ENCODE measurements at places on chromosomes 2 and 18.

DNA sequence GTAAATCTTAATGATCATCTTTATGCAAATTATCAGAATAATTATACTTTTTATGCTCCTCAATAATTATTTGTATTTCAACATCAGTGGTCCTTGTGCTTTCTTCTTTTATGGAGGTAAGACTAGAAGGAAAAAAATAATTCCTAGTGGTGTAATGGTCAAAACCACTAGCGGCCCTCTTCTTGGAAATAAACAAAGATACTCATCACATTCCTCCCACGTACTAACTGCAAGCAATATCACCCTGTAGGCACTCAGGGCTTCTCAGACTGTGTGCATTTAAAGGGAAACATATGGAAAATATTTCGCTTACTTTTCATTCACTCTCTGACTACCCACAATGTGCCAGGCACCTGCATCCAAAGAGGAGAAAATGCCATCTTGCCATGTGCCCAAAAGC, 263.7 kb downstream of the DOK6 start:
- no peak for DNase-seq

GRCh38 chr2:46363535-46364170, 66.4 kb downstream of the EPAS1 start:
- no peak for DNase-seq

DNA sequence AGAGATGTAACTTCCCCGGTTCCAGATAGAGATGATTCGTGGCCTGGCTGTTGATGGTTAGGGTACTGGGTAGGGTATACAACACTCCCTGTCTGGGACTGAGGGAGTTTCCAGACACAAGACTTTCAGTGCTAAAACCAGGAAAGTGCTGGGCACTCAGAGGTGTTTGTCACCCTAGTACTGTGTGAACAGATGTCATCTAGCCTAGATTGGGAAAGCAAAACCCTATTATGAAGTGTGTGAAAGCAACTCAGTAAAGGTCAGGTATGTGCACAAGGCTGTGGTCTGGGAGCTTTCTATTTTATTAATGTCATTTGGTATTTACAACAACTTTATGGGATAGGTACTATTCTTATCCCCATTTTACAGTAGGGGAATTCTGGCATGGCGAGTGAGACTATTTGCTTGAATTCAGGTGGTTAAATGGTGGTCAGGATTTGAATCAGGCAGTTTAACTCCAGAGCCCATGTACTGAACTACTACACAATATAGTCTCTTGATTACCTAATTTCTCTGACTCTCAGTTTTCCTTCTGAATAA, 2.6 kb downstream of the BZW1 start:
- no peak for DNase-seq

DNA sequence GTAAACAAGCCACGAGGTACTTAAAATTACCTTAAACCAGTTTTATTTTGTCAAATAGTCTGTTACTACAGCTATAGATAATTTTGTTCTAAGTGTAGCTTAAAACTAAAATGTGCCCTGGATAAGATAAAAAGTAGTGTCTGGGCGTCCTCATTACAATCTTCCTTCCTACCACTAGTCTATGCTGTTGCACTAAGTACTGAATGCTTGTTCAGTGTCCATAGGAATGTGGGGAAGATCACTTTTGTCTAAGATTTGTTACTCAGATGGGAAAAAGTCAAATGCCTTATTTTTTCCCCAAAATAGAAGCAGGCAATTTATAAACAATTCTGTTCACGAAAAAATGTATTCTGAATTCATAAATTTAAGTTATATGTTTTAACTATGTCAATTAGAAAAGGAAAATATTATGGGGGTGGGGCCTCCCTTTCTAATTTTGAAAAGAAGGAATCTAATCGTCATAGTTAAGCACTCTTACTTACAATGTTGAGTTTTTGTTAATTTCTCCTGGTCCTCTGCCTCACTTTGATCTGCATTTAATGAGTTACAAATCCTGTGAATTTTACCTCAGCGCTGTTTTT, 140.4 kb upstream of the VRK2 start:
- DNase-seq = peak; percentile 18

DNA sequence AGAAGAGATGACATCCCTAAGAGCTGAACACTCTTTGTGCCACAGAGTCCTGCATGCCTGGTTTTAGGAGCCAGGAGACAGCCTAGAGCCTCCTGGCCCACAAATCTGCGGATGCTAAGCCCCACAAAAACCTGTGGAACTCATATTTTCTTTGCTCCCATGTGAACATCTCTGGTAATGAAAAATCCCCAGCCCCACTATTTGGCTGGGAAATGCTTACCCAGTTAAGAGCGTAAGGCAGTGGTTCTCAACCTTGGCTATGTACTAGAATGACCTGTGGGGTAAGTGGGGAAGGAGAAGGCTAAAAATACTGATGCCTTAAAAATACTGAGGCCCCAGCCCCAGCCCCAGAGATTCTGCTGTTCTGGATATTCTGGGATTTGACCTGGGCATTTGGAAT, 208.1 kb downstream of the EN1 start:
- no peak for DNase-seq

DNA sequence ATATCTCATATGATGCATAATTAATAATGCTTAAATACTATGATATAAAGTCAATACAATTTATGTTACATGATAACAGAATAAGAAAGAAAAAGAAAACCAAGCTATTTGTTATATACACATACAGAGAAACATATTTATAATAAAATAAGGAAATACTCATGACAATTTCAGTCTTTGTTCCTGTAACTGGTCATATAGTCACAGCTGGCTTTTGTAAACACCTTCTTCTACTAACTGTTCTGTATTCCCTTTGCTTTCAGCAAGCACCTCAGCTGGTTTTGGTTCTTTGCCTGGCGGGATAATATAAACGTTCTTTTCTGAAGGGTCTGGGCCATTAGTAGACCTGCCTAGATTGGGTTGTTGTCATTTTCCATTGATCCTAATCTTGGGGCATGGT, 158.5 kb downstream of the COPS8 start:
- DNase-seq = no peak

DNA sequence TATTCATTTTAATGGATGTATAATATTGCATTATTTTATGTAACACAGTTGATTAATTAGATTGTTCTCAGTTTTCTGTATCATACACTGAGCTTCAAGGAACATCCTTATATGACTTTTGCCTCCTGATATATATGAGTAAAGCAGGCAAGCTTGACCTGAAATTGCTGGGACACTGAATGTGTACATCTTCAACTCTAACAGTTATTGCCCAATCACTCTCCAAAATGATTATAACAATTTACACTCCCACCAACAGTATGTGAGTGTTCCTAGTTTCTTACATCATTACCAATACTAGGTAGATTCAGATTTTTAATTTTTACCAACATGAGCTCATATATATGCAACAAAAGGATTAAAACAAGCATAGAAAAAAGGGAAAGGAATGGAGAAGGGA, 379.4 kb downstream of the SETBP1 start:
- DNase-seq = no peak

GRCh38 chr2:159185401-159186130, 100.9 kb downstream of the WDSUB1 start:
- DNase-seq = no peak

GRCh38 chr18:48915626-48916425, 34.9 kb downstream of the SMAD7 start:
- DNase-seq = no peak

DNA sequence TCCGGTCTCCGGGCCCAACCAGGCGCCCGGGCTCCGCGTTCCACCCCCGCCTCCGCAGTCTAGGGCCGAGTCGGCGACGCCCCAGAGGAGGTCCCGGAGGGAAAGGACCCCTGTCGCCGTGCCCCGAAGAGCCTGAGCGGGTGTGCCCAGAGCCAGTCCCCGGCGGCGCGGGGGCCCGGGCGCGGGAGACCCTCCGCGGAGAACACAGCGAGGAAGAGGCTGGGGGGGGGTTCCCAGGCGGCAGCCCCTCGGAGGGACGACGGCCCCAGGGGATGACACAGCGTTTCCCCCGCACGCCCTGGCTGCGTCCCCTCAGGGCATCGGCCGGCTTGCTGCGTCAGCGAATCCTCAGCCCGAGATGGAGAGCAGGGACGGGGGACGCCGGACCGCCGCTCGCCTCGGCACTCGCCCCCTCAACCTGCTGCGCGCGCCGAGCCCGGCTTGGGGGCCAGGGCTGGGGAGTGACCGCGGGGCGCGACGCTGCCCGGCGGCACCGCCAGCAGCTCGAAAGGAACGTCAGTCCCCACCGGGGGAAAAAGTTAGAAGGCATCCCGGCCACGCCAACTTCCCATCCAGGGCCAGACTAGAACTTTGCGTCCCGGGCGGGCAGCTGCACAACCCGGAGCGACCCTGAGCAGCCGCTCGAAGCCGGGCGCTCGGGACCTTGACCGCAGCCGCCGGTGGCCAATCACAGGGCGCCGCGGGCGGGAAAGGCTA, 711 bp downstream of the SFXN5 start:
- DNase-seq = no peak

Data from D721Med (cell line).